Stimulated activated CD4-positive, alpha-beta T cell treated with anti-CD3 and anti-CD28 coated beads, Interleukin-1b, Interleukin-23, amount 100 ng/mL, for 48 hours (primary cell): ENCODE measurements at places on chromosomes 6 and 20.

DNA sequence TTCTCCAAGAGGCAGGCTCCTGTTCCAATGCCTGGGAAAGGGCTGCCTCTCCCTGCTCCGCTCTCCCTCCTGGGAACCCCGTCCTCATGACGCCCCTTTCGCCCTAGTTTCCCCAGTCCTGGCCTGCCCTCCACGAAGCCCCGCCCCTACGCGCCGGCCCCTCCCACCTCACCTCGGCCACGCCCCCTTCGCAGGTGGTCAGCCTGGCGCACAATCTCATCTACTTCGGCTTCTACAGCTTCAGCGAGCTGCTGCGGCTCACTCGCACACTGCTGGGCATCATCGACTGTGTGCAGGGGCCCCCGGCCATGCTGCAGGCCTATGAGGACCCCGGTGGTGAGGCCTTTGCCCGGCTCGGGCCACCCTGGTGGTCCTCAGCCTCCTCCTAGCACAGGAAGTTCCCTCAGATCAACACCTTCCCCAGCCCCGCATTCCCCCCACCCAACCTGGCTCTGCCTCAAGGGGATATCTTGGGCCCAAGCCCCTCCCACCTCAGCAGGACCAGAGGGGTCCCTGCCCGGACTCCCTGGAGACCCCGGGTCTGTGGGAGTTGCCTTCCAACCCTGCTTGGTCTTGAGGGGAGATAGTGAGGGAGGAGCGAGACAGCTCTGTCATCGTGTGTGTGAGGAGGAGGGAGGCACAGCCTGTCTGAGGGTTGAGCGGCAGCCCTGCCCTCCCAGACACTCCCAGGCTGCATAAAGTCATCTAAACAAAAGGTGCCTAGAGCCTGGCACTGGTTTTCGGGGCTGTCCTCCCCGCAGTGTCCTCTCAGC lies 40.3 kb downstream of the UQCC2 start:
- no peak for DNase-seq

GRCh38 chr20:40863355-40863919 lies 165.2 kb upstream of the TOP1 start:
- no peak for DNase-seq

- DNase-seq, result no peak
These were observed 7.9 kb downstream of the MDFI start for GRCh38 chr6:41646026-41646795.

DNA sequence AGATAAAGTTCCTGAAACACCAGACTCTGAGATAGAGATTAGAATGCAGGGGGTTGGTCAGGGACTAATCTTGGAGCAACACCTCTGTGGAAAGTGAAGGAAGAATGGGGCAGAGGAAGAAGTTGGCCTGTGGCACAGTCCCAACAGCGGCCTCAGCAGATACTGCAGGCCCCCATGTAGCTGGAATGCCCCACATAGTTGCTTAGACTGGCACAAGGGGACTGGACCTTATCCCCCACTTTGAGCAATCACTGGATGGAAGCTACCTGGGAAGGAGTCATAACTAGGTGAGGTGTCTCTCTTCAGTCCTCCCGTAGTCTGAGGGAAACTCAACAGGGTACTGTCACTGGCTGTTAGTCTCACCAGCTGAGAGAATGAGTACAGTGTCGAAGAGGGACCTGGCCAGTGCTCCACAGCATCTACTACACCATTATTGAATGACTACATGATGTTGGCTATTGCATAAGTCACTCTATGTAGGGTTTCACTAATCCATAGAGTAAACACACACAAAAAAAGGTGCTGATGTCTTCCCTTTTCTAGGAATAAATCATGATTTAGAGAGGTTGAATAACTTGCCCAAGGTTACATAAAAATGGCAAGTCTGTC lies 47.5 kb downstream of the ADGRG6 start:
- DNase-seq, result no peak

DNA sequence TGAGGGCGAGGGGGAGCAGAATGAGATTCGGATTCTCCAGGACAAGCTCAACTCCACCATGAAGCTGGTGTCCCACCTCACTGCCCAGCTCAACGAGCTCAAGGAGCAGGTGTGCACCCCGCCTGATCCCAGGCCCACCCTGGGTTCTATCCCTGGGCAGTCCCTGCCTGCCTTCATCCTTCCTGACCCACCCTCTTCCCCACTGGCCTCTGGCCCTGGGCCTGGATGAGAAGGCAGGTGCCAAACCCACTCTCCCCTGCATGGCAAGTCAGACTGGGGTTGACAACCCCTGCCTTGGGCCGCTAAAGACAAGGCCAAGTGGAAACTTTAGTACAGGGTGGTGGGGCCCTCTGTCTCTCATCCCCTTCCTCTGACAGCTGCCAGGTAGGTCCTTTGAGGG lies 16.5 kb downstream of the UQCC2 start:
- no peak for DNase-seq
